T-helper 2 cell treated with Interferon-gamma antibody and Interleukin-4, amounts not matched to agents 5 μg/mL and 100 μg/mL, for 36 hours (primary cell): ENCODE measurements at places on chromosomes 4 and X.
A peak's percentile ranks its signal among the peaks of the same experiment; 100 is the strongest.

DNA sequence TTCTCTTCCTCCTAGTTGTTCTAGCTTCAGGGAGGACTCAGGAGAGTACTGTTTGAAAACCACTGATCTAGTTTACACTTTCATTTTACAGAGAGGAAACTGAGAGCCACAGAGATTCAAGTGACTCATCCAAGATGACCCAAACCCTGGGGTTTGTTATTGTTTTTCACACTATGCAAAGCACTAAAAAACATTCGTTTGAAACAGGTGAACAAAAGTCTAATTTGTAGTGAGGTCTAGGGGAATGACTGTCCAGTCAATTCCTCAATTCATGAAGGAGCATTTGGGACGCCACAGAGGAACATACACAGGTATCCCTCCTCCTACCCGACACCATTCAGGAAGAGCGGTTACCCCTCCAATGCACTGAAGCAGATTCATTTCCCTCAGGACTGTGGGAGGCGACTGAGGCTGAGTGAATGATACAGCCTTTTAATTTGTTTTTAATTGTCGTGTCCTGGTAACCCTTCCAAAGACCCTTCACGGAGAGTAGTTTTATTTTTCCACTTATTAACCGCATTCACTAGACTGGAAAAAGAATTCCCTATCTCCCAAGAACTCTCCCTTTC is 30.3 kb downstream of the TLR10 start:
- peak; percentile 8 for DNase-seq

DNA sequence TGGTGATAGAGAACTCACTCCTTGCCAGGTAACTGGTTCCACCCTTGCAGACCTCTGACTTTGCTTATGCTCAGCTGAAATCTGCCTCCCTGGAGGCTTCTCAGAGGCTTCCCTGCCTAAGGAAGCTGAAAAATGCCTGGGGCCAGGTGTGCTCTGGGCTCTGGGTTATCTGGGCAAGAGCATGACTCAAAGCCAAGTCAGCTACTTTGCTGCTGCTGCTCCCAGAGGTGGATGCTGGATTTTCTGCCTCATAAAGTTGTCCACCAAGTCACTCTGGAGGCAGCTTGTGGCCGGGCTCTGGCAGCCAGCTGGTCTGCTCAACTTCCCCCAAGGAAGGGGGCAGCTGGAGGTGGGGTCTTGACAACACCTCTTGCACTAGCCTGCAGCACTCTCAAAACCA is 132.7 kb downstream of the PJA1 start:
- DNase-seq = no peak

DNA sequence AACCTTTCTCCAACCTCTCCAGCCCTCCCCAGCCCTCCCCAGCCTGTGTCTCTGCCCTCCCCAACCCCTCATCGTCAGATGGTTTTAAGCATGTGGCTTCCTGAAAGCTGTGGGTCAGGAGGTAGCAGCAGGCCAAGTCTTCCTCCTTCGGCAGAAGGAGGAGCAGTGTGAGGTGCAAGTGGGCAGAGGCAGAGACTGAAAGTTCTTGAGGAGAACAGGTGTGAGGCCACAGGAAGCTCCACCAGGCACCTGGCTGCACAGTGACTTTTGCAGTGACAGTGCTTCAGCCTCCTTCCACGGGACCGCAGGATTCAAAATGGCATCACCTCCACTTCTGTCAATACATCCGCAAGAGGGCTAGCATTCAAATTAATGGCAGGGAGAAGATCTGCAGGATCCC is 203.9 kb upstream of the LEF1 start:
- no peak for DNase-seq

- DNase-seq = no peak
Observed at GRCh38 chr4:23125118-23125517, 432.4 kb downstream of the GBA3 start.

DNA sequence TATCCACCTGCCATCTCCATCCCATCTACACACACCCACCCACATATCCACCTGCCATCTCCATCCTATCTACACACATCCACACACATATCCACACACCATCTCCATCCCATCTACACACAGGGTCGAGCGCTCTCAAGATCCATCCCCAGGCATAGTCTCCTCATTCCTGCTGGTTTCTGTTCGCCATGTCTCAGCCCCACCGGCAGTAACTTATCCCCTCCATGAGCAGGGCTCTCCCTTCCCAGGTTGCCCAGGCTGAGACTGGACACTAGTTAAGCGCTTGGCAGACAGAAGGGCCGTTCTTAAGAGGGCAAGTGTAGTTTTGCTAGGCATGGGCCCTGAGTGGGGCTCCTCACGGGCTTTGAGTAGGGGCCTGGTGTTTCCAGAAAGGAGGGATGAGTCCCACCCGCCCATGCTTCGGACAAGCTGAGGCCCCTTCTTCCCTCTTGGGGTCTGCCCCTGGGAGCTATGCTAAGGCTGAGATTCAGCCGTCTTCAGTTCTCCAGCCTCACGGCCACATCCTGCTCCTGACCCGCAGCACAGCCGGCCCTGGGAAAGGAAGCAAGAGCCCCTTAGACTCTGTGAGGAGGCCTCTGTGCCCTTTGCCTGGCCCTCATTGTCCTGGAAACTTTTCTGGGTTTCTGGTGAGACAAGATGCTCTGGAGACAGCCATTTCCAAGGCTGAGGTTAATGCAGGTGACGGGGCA is 20.4 kb downstream of the TMEM271 start:
- no peak for DNase-seq

GRCh38 chrX:24260842-24261550 is 52.9 kb downstream of the SUPT20HL2 start:
- peak; percentile 15 for DNase-seq

- DNase-seq = no peak
Observed at GRCh38 chr4:38135201-38135600, 175.0 kb downstream of the PTTG2 start.

- no peak for DNase-seq
Observed at GRCh38 chrX:41946989-41947612, 23.7 kb upstream of the CASK start.

DNA sequence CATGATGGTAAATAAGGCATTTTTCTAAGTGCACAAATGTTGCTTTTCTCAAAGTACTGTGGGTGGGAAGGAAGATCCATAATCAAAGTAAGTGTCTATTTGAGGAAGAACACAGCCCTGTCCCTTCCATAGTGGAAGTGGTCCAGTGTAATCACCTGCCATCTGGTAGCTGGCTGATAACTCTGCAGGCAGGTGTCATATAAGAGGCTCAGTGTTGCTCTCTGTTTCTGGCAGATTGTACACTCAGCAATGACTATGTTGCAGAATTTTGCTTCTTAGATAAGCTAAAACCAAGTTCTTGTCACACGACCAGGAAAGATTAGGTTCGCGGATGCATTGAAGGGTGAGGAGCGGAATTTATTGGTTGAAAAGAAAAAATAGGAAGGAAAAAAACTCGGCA is 20.9 kb downstream of the SAGE1 start:
- DNase-seq = no peak

DNA sequence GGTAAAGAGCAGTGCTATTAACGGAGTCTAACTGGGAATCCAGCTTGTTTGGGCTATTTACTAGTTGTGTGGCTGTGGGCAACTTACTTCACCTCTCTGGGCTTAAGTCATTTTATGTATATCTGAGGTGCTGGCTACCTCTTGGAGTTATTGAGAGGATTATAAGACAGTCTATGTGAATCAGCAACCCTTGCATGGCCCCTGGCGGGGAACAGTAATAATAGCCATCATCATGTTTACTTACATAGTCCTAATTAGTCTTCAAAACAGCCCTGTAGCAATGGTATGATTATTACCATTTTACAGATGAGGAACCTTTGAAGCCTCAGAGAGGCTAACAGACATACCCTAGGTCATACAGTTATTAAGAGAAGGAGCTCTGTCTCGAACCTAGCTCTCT is 1.5 kb downstream of the HPRT1 start:
- no peak for DNase-seq

DNA sequence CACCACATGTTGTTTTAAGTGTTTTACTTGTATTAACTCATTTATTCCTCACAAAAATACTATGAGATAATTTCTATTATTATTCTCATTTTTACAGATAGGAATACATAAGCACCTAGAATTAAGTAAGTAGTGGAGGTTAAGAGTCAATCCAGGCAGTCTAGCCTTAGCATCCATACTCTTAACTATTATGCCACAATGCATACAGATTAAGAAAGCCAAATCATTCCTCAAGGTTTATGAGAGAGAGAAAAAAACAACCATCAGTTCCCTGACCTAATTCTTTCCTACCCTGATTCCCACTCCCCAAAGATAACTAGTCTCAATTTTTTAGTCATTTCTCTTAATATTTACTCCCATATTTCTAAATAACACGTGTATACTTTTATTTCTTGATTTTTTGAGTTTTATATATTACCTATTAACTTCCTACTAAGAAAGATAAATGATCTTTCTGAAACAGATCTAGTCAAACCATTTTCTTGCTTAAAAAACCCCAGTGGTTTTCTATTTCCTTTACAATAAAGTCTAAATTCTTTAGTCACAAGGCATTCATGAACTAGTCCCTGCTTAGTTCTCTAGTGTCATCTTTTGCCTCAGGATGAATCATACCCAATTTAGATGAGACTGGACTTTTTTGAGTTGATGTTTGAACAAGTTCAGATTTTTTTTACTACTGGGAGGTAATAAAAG is 16.0 kb downstream of the UBA6 start:
- no peak for DNase-seq

GRCh38 chr4:159129814-159130550 is 27.1 kb downstream of the RAPGEF2 start:
- DNase-seq = no peak

GRCh38 chr4:38832624-38833528 is 23.7 kb downstream of the TLR6 start:
- DNase-seq = no peak

DNA sequence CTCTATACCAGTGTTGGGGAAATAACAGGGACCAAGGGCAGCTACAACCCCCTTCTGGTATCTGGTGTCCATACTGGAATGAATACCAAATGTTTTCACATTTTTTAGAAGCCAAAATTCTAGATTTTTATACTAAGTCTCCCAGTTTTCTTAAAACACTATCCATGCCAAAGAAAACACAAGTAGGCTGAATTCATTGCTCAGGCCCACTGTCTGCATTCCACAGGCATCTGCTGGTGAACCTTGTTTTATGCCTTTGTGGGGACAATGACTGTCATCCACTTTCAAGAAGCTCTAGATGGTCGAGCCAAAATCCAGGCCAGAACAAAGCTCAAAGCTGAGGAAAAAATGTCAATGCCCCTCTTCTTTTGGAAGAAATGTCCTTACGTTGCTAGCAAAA is 213.4 kb upstream of the RASGEF1B start:
- DNase-seq = no peak

- DNase-seq = no peak
Observed at GRCh38 chr4:131488772-131489171, 1660.3 kb upstream of the PCDH10 start.

DNA sequence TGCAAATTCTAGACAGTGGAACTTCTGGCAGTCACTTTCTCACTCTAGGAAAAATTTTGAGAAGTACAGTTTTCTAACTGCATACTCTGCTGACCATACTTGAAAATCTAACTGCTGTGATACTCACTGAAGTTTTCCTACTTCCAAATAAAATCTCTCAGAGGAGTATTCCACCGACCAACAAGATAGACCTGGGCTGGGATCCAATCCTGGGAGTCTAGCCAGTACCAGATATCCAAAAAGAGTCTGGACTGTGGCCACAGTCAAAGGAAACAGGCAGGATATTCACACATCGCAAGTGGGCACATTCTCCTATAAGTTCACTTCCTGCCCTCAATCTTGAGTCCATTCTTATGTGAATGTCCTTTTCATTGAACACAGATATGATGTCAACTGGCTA is 1138.7 kb upstream of the PCDH7 start:
- DNase-seq = no peak

DNA sequence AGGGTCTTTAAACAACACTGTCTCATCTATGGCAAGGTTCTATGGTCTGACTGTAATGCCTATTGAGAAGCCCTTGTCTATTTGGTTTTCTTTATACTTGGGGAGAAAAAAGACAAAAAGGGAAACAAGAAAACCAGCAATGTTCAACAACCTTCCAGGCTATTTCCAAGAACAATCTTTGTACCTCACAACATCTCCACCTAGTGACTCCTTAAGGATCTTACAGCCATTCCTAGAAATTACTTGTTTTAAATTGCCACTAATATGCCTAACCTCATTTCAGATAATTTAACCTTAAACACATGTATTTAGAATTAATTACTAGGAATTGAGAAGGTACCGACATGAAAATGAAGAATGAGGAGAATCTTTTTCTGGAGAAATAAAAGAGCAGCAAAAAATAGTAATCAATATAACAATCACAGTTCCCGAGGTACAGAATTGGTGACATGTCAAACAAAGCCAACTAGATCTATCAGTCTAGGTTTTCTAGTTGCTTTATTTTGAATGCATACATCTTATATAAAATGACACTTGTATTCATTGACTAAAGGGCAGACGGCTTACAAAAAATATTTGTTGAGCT is 1.6 kb upstream of the RBM46 start:
- no peak for DNase-seq

GRCh38 chr4:15586066-15586465 is 69.1 kb downstream of the FBXL5 start:
- no peak for DNase-seq

GRCh38 chr4:152825336-152825735 is 45.6 kb downstream of the ARFIP1 start:
- no peak for DNase-seq

DNA sequence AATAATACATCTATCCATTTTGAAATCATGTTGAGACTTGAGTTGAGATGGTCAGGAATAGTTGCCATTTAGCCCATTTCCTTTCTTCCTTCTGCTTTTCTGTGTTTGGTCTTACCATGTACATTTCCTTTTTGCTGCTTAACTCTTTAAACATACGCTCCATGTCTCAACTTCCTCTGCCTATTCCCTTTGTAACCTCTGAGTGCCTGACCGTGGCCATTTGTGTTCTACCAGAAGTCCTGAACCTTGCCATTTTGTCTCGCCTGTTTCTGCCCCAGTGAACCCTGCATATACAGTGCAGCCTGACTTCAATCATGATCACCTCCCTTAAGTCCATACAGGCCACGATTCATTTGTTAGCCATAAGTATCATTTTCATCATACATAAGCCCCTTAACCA is 169.0 kb downstream of the RAPGEF2 start:
- DNase-seq = no peak

DNA sequence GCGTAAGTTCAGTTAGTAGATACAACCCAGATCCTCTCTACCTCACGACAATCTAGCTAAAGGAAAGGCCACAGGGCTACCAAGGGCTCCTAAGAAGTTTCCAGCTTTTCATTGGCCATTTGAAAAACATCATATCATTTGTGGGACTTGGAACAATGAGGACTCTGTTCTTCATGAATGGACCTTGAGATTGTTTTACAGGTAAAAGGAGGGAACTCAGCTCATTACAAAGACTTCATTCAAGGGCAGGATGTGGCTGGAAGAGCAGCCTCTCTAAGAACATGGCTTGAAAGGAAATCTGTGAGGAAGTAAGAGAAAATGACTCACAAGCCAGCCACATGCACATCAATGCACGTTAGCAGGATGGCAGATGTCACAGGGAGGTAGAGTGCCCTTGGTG is 105.9 kb upstream of the SLC7A11 start:
- no peak for DNase-seq

DNA sequence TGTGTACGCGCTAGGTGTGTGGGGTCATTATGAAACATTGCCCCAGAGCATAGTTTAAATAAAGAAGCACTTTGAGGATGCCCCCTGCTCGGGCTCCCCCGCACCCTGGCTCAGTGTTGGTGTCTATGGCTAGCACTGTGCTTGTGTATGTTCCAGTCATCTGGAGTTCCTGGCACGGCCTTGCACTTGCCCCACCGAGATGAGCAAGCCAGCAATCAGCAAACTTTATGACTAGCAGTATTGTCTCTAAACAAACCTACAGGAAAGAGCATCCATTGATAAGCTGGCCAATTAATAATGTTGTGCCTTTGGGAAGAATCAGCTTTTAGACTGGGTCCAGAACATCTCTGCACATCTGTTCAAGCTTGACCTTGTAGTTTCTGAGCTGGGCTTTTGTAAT is 707 bp upstream of the SHROOM4 start:
- no peak for DNase-seq
